ENCODE measurements at places on chromosomes 3 and 15.

DNA sequence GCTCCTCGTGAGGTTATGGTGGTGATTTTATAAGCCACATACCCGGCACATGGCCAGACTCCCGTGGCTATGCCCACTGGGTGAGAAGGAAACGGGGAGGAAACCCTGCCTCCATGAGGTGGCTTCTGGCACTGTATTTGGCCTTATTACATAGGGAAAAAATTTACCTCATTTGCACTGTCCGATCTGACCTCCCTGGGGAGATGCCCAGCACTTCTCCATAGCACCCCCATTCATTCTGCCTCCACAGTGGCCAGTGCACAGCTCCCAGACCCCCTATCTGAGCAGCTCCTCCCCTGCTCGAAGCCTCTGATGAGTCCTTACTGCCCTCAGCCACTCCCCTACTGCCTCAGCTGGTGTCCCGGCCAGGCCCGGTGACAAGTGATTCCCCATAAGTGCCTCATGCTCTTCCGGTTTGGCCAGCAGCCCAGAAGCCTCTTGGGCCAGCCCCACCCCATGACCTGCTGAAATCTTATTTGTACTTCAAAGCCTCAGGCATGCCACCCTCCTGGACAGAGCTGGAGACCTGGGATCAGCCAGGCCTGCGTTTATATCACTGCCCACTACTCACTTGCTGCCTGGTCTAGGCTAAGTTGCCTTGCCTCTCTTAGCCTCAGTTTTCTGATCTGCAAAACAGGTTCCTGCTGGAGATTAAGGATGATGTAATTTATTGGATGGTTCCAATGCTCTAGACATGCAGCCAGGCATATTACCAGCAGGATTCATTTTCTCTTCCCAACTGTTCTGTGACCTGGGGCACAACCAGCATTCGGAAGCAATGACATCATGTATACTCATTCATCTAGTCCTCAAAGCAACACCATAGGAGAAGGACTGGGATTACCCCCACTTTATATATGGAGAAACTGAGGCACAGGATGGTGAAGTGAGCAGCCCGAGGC, 30.6 kb upstream of the SLC6A6 start:
- no peak for DNase-seq

DNA sequence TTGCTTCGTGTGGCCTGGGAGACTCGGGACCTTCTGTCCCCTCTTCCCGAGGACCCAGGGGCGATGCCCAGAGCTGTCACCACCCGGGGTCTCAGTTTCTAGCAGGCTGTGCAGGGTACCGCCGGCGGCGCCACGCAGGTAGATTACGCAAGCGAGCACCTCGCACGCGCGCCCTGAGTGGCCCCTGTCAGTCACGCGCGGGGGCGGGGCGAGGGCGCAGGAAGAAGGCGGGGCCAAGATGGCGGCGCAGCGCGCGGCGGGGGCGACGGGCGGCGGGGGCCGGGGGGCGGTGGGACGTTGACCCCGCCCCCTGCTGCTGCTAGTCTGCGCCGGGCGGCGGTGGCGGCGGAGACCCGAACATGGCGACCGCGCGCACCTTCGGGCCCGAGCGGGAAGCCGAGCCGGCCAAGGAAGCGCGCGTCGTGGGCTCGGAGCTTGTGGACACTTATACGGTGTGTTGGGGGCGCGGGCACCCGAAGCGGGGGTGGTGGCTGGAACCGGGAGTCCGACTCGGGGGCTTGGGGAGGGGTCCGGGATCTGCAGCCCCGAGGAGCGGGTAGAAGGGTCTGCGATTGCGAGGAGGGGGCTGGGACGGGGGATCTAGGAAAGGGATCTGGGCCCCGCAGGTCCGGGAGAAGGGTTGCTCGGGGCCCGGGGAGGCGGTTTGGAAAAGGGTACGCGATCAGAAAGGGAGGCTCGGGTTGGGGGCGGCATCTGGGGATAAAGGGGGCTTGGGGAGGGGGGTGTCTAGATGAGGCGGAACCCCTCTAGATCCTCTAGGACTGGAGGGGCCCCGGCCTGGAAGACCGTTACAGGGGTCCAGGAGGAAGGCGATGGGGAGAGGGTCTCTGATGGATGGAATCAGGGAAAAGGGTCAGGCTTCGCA, at the start of gene NISCH:
TSS of gene NISCH (plus strand) at position 322 of the 886 bp plus-strand sequence. CDS start at position 360, 38 bp downstream.
- DNase-seq: peak; percentile 91

DNA sequence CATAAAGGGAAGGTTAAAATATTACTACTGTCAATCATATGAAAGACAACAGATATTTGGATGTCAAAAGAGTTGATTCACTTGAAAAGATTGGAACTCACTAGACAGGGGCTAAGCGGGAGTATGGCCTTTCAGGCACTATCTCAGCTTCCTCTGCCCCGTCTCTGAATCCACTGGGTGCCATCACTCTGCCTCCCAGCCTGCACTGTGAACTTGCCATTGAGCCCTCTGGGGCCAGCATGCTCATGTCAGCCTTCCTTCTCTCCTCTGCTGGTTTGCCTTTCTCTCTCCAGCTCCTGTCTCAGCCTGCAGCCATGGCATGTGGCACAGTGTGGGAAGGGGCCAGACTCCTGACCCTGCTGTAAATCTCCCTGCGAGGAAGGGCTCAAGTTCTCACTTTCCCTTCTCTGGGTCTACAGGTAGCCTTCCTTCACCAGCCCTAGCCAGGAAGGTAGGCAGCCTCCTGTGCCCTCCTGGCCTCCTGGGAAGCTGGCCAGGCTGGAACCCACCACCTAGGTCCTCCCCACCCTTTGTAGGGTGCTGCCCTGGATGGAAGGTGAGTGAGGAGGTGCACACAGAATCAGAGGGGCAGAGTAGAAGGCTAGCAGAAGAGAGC, 54.0 kb upstream of the SLCO2A1 start:
- no peak for DNase-seq

GRCh38 chr3:187808527-187808895, 63.2 kb upstream of the BCL6 start:
- DNase-seq: no peak

GRCh38 chr15:41183581-41183980, 47.0 kb downstream of the EXD1 start:
- no peak for DNase-seq

DNA sequence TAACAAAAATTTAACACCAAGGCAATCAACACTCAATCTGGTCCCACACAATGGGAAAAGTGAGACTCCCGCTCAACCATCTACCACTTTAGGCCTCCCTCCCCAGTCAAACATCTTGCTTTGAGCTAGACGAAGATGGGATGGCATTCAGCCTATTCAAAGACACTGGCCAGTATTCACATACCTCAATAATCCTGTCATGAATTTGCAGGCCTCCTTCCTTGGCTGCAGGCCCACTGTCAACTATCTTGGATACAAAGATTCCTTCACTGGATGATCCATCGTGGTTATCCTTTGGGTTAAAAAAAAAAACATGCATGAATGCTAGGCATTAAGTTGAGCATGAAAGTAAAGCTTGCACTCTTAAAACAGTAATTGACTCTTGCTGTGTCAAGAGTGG, 22.6 kb downstream of the PDZRN3 start:
- DNase-seq: no peak

DNA sequence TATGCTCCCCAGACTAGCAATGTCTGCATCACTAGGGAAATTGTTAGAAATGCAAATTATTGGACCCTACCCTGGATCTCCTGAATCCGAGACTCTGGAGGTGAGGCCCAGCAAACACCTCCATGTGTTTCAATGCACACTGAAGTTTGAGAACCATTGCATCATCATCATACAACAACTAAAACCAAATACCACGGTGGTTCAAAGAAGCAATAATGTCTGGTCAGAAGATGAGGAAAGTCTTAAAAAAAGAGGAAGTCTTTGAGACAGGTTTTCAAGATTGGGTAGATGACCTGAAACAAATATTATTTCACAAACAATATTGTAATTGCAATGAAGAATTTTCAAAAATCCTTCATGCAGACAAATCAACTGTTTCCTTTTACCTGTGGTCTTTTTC, 60.3 kb upstream of the TRA2B start:
- DNase-seq: no peak

DNA sequence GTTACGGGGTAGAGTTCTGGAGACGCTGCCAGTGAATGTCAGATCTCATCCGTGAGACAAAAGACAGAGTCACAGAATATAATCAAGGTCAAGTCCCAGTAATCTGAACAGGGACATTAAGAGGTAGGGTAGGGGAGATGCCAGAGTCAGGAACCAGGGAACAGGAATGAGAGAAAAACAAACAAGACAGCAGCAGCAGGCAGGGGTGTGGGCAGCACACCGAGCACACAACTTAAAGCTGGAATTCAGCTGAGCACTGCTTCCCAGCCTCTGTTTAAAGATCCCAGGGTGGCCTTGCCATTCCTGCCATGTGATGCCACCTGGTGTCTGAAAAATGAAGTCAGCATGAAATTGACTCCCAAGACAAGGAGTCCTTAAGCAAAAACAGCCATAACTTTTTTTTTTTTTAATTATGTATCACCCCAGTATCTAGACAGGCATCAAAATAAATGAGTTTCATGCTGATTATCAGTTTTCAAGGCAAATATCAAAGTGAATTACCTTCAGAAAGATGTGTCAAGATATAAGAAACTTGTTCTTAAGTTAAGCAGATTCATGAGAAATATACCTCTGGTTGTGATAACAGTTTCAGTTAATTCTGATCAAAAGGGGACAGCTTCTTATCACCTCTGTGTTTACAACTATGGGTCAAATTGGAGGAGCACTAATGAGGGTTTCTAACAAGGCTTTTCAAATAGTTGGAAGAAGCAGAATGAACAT, 203.7 kb downstream of the SLC9A9 start:
- peak; percentile 28 for DNase-seq

DNA sequence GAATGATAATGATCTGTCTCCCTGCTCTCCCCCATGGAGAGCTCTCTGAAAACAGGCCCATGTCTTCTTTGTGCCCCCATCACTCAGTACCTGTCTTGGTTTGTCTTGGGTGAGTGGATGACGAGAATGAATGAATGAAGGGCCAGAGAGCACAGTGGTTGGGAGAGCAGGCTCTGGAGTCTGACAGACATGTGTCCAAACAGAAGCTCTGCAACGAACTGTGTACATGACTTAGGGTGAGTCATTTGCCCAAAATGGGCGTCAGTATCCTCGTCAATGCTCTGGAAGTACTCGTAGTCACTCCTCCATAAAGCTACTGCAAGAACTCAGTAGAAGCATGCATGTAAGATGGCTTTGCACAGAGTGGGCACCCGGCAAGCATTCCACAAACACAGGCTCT, 170.2 kb upstream of the TLE3 start:
- DNase-seq: no peak

DNA sequence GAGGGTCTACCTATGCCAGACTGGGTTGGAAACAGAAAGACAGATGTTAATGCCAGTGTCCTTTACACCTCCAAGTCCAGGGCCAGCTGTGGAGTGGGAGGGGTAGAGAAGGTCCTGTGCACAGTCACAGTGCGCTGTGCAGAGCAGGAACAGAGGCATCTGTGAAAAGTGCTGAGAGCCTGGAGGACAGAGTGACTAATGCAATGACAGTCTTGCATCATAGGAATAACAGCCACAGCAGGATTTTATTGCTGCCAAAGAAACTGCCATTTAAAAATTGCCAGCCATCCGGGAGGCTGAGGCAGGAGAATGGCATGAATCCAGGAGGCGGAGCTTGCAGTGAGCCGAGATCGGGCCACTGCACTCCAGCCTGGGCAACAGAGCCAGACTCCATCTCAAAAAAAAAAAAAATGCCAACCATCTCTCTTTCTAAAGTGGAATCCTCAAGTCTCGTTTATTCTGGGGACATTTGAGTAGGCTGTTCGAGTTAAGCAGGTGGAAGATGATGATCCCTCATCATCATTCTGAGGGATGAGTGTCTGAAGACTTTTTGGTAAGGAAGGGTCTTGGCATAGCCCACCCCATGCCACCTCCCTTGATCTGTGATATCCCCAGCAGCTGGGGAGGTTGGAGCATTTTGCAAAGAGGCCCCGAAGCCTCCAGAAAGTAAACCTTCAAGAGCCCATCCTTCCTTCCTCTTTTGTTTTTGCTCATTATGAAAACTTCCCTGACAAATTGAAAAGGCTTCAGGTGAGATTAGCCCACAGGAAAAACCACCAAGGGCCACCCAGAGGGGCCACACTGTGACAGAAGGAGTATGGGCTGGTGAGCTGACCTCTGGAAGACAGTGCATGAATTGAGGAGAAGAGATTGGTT, 7.7 kb downstream of the CCR2 start:
- no peak for DNase-seq

DNA sequence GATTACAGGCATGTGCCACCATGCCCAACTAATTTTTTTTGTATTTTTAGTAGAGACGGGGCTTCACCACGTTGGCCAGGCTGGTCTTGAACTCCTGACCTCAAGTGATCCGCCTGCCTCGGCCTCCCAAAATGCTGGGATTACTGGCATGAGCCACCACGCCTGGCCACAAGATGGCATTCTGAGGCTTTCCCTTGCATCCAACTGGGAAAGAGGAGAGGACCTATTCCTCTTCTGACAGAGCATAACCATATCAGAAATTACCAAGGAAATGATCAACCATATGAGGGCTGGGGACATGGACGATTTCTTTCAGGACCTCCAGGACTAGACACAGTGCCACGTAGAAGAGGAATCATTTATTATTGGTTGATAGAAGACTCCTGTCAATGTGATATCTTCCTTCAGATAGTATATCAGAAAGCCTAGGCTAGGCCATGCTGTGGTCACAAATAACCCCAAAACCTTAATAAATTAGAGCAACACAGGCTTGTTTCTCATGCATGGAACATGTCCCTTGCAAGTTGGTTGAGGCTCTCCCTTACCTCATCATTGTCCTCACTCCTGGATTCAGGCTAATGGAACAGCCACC, 372.3 kb upstream of the IL12A start:
- no peak for DNase-seq

GRCh38 chr3:106380232-106380631, 511.4 kb upstream of the CBLB start:
- DNase-seq: no peak

DNA sequence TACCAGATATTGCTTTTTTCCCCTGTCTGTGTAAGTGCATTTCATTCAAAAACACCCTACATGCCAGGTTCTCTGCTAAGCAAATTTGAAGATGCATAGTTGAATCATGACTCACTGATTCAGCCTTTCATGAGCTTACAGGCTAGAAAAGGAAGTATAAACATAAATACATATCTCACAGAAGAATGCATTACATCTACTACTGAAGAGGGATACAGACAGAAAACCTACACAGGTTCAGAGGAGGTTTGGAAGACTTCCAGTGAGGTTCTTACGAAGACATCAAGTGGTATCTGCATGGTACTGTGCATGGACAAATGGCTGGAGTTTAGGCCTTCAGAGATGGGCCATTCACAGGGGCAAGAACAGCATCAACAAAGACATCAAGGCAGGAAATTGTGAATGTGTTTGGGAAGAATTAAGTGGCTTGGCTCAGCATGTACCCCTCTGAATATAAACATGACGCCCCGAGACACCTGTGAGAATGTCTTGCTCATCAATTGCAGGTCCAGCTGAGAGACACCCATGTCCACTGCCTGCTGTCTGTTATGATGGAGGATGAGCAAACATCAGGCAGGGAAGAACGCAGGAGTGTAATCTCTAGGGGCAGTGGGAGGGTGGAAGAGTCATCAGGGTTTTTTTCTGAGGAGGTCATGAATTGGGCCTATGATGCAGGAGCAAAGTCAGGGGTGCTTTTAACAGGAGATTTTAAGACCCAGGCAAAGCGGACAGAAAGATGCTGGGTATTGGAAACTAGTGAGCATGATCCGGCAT, 105.1 kb upstream of the GALNT15 start:
- no peak for DNase-seq

Data from progenitor cell of endocrine pancreas (in vitro differentiated cells).